Activated T-cell treated with anti-CD3 and anti-CD28 coated beads, Interleukin-2, amount 50 U/mL, for 72 hours (primary cell): ENCODE measurements at places on chromosomes 16 and 17.

- no peak for DNase-seq
Observed at GRCh38 chr17:77828749-77829539, 129.6 kb upstream of the TNRC6C start.

GRCh38 chr17:60049936-60050335 is 28.8 kb downstream of the HEATR6 start:
- no peak for DNase-seq

DNA sequence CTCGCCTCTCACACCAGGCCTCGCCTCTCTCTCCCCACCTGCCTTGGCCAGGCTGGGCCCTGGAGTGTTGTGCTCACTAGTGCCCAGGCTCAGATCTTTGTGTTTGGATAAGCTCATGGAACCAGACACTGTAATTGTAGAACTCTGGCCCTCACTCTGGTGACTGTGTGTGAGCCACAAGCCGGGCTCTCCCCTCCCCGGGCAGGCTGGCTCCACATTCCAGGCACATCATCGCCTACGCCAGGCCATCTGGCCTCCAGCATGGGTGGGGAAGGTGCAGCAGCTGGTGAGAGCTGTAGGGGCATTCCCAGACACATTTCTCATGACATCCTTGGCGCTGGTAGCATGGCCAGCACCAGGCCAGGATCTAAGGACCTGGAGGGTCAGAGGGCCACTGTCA is 202.3 kb downstream of the RAB11FIP4 start:
- no peak for DNase-seq

DNA sequence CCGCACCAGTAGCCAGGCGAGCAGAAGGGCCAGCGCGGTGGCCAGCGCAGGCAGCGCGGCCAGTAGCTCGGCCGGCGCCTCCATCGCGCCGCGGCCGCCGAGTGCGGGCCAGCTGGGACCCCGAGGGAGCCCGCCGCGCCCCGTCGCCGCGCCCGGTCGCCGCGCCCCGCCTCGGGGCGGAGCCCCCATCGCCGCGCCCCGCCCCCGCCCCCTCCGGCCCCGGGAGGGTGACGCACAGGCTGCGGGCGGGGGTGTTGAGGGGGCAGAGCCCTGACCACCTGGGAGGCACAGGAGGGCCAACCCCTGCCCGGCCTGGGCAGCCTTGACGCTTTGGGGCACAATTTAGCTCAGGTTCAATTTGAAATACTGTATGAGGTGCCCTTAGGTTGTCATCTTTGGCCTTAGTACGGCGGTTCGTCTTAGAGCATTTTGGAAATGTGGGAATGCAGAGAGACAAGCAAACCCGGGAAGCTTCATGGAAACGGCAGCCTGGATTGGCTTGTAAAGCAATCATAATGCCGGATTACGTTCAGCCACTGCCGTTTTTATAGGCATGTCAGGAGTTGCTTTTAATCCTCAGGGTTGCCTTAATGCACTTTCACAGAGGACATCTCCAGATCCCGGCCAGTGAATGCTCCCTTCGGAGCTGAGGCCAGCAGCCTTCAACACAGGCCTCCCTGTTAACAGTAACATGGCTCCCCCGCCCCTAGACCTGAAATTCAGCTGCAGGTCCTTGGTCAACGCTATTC is at the start of gene MXRA7:
TSS of gene MXRA7 (minus strand) at position 103 of the 749 bp plus-strand sequence. CDS start at position 84, 19 bp downstream.
- peak; percentile 81 for DNase-seq

- no peak for DNase-seq
Observed at GRCh38 chr16:2362218-2362617, 21.7 kb upstream of the ABCA3 start.

GRCh38 chr16:11528053-11528452 is 58.7 kb downstream of the LITAF start:
- DNase-seq = no peak

- DNase-seq = peak; percentile 52
Observed at GRCh38 chr17:75288770-75289114, 491 bp downstream of the SLC25A19 start.

- DNase-seq = no peak
Observed at GRCh38 chr17:74076446-74076845, 127.0 kb upstream of the RPL38 start.

GRCh38 chr17:65230040-65230439 is 92.9 kb downstream of the RGS9 start:
- DNase-seq = no peak

- DNase-seq = no peak
Observed at GRCh38 chr17:51154176-51154575, 817 bp downstream of the NME1 start.

DNA sequence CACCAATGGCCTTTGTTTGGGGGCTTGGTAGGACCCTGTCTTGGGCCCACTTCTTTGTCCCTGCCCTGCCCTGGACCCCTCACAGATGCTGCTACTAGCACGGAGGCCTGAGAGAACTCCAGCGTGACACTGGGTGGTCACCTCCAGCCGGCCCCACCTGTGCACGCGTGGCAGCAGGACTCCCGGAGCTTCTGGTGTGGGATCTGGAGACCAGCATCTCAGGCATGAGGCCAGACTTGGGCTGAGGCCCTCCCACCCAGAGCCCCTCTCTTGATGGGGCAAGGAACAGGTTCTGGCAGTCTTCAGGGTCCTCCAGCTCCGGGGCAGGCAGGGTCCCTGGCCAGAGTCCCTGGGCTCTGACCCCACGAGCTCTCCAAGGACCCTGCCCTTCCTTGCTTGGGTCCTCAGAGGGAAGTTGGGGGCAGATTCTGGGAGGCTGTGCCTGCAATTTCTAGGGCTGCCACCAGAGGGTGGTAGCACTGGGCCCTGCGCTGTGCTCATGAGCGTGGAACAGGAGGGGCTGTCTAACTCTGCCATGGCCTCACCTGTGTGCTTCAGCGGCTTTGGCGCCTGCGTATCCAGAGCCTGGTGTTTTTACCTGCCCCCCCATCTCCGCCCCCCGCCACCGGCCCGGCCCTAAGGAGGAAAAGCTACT is 3.1 kb upstream of the BAIAP3 start:
- DNase-seq = no peak

DNA sequence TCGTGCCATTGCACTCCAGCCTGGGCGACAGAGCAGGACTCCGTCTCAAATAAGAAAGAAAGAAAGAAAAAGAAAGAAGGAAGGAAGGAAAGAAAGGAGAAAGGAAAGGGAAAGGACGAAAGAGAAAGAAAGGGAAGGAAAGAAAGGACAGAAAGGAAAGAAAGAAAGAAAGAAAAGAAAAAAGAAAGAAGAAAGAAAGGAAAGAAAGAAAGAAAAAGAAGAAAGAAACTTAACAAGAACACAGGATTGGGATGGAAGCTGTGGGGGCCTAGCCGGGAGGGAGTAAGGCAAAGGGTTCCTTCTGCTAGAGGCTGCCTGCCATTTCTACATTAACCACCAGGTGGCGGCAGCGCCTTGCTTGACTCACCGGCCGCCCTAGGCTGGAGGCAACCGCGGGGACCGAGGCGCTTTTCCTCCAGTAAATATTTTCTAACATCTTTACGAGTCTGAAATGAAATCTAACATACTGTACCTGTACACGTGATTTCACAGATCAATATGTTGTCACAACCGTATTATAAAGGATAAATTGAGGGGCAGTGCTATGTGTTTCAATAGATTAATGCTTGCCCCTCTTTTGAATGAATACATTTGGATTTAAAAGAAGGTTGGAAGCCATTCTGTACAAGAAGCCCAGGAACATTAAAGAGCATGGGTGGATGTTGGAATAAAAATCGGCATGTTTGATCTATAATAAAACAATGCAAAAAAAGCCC is 6.1 kb downstream of the GJD3 start:
- peak; percentile 93 for DNase-seq

GRCh38 chr17:31594416-31594815 is 202.9 kb downstream of the RAB11FIP4 start:
- no peak for DNase-seq

GRCh38 chr17:7651665-7652387 is 1.1 kb downstream of the ATP1B2 start:
- DNase-seq = no peak

DNA sequence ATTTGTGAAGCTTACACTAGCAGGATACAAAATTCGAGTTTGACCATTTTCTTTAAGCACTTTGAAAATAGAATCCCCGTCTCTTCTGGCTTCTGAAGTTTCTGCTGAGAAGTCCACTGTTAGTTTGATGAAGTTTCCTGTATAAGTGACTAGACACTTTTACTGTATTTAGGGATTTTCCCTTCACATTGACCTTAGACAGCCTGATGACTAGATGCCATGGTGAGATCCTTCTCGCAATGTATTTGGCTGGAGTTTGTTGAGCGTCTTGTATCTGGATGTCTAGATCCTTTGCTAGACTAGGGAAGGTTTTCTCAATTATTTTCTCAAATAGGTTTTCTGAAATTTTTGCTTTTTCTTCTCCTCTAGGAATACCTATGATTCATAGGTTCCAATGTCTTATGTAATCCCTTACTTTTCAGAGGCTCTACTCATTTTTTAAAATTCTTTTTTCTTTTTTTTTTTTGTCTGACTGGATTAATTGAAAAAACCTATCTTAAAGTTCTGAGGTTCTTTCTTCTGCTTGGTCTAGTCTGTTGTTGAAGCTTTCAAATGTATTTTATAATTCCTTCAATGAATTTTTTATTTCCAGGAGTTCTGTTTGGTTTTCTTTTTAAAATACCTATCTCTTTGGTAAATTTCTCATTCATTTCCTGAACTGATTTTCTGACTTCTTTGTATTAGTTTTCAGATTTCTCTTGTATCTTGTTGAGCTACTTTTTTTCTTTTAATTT is 63.7 kb upstream of the ABCC11 start:
- no peak for DNase-seq

- peak; percentile 78 for DNase-seq
Observed at GRCh38 chr17:17484451-17484899, 7.7 kb downstream of the MED9 start.

- no peak for DNase-seq
Observed at GRCh38 chr16:68772030-68772681, 35.1 kb downstream of the CDH1 start.

DNA sequence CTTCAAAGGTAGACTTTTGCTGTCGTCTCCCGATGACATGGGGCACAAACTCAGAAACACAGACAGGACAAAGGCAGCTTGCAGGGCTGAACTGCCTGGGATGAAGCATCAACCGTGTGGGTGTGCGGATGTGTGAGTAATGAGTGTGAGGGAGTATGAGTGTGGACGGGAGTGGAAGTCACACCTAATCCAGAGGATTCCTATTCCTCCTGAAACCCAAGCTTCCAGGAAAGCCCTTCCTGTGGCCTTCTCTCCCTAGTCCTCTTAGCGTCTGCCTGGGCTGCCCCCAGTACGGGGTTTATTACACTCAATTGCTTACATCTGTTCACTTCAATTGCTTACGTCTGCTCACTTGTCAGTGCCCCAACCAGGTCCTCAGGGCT is 2.3 kb upstream of the IL4R start:
- no peak for DNase-seq

DNA sequence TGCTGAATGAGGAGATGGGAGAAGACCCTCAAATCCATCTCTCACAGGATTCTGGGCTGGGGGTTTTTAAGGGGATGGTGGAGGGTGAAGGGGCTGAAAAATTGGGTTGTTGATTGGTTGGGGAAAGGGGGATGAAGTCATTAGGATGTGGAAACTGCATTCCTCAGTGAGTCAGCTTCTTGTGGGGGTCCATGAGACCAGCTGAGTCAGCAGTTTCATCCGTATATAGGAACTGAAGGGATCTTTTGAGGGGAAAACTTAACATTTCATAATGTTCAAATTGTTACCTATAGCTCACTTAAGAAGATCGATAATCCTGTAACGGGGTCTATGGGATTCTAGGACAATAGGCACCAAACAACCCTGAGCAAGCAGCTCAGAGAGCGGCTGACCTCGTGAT is 213.4 kb downstream of the CBLN1 start:
- DNase-seq = no peak

DNA sequence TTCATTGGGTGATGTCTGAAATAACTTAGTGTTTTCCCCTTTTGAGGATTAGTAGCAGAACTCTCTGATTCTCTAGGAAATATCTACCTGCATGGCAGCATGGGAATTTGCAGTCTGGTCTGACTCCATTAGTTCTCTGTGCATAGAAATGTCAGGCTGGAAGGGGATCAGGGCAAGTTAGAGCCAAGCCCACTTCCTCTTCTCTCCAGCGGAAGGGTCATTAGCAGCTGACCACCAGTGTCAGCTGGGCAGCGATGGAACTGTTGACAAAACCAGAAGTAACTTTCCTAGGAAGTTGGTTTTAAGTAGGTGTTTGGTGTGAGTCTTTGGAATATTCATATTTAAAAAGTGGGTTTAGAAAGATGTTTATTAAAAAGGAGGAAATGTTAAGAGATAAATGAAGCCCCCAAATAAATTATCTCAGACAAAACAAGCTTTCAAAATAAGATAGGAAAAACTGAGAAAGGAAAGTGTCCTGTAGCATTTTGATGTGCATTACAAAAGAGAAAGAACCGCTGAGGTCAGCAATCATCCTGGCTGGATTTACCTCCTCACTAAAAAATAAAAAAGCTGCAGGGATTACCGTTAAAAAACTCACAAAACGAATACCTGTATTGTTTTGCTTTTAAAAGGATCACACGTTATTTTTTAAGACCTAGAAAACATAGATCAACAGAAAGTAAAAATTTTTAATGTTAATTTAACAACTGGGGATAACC is 32.4 kb upstream of the MMD start:
- no peak for DNase-seq

DNA sequence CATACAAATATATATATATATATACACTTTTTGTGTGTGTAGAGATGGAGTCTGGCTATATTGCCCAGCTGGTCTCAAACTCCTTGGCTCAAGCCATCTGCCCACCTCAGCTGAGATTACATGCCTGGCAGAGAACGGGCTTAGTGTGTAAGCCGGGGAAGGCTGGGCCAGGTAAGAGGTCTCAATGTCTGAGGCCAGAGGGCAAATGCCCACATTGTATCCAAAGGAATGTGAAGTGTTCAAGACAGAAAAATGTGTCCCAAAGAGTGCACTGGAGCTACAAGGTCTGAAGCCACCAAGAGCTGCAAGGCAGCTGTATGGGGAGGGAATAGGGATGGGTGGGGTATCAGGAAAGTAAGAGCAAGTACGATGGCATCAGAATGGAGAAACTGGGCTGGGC is 8.8 kb downstream of the CD2BP2 start:
- no peak for DNase-seq

GRCh38 chr16:81127051-81127450 is 30.9 kb upstream of the GCSH start:
- DNase-seq = no peak

- DNase-seq = no peak
Observed at GRCh38 chr16:8852534-8852933, 16.3 kb downstream of the CARHSP1 start.

- DNase-seq = no peak
Observed at GRCh38 chr16:3951861-3952736, 71.6 kb upstream of the CREBBP start.

DNA sequence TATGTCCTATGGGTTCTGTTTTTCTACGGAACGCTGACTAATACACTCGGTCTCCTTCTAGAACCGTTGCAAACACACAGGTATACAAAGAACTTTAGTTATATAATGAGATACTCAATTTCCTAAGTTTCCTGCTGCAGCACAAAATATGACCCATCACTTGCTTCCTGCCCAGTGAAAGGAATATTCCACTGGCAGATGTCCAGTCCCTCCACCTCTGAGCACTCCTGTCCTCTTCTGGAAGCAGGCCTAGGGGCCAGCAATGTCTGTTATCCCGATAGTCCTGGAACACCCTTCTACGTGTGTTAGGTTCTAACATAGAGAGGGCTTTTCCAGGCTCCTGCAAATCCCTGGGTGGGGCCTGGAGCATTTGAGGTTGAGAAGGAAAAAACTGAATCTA is 32.7 kb downstream of the ADAMTS18 start:
- DNase-seq = no peak

GRCh38 chr16:31819948-31820347 is 53.7 kb upstream of the ZNF267 start:
- DNase-seq = no peak

GRCh38 chr17:4143563-4144421 is 795 bp downstream of the CYB5D2 start:
- DNase-seq = peak; percentile 92

- DNase-seq = no peak
Observed at GRCh38 chr17:51355441-51356410, 95.4 kb downstream of the UTP18 start.
